NCI-H1105 (cell line): ENCODE measurements at places on chromosomes 6 and 20.

- no peak for DNase-seq
Measured at GRCh38 chr20:58991715-58992114, 10.7 kb downstream of the NELFCD start.

- no peak for DNase-seq
Measured at GRCh38 chr20:7302250-7302649, 534.8 kb downstream of the BMP2 start.

DNA sequence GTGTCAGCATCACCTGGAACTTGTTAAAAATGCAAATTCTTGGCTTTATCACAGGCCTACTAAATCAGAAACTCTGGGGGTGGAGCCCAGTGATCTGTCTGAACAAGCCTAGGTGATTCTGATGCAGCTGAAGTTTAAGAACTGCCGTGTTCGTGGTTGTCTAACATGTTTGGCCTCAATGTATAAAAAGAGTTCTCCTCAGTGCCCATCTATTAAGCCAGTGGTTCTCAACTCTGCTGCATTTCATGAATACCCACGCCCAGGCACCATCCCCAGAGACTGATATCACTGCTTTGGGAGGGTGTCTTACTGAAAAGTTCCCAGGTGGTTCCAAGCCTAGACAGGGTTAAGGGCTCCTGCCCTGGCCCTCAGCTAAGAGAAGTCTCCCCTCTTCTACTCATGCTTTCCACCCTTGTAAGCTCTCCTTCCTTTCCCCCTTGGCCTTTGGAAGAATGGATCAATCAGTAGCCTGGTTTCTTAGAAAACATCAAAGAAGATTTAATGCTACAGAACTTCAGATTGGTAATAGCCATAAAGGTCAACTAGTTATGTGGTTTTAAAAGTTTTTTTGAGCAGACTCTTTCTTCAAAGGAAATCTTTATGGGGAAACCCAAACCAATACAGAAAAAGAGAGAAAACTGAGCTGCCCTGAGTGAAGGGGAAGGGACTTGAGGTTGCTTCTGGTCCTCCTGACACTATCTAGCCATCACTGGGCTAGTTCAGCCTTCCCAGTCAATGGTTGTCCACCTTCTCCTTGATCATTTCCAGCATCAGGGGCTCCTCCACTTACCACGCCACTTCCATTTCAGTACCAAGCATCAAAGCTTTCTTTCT, 38.9 kb upstream of the TNFAIP3 start:
- DNase-seq = no peak

- no peak for DNase-seq
Measured at GRCh38 chr6:145875496-145876211, 61.1 kb upstream of the FBXO30 start.

DNA sequence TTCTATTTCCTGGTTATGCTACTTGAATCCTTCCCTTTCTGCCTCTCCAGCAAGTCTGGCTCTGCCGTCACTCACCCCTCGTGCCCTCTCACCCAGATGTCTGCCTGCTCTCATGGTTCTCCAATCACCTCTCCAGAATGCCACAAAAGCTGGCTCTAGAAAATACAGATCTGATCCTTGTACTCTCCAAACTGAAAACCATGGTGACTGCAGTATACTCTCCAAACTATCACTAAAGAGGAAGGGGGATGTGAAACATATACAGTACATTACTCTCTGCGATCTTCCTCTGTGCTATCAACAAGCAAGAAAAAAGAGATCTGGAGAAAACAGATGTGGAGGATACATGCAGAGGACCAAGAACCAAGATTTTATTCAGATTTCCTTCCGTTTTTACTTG, 91.1 kb downstream of the ATXN1 start:
- DNase-seq = no peak

GRCh38 chr20:4165984-4166725, 150.8 kb upstream of the RNF24 start:
- DNase-seq = no peak

GRCh38 chr20:58228103-58228483, 360 bp downstream of the ANKRD60 start:
- DNase-seq = no peak

DNA sequence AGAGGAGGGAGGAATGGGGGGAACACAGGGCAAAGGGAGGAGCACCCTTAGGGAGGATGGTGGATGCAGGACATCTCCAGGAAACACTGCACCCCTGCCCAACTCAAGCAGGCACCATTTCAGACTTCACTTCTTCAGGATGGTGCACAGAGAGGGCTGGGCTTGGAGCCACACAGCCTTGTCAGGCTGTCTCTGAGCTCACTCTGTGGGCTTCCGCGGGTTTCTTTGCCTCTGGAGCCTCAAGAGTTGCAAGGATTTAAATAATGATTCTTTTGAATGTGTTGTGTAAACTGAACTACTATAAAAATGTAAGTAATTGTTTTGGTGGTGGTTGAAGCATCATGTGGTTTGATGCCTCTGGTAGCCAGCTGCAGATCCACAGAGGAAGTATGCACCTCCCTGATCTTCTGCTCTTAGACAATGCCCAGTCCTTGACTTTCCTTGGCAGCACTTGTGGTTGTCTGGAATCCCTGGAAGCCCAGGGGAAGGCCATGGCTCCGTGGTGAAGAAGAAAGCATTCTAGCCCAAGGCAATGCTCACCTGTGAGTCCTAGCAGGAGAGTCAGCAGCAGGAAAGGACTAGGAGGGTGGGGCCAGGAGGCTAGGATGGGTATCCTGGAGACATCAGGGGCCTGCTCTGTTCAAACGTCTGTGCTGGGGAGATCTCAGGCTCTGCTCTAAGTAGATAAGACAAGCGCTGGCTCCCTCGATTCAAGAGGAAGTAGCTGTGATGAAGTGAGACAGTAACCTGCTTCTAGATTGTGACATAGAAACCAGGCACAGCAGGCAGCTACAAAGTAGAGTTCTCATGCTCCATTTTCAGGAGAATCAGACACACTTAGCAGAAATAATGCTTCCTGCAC, 50.2 kb upstream of the SIRPG start:
- DNase-seq = no peak

DNA sequence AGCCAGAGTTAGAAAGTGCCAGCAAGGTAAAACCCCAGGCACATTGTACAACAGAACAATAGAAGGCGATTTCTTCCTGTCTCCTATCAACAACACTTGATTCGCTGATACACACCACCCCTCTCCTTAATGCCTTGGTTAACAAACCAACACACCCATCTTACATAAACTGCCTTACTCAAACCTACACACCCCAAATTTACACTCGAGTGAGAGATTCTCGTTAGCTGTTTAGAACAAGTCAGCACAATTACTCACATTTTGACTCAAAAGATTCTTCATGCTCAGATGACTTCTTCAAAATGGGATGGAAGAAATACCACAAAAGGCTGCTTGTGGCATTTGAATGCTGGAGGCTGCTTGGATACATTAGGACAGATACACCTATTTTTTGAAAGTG, 80.0 kb upstream of the FOXQ1 start:
- no peak for DNase-seq

DNA sequence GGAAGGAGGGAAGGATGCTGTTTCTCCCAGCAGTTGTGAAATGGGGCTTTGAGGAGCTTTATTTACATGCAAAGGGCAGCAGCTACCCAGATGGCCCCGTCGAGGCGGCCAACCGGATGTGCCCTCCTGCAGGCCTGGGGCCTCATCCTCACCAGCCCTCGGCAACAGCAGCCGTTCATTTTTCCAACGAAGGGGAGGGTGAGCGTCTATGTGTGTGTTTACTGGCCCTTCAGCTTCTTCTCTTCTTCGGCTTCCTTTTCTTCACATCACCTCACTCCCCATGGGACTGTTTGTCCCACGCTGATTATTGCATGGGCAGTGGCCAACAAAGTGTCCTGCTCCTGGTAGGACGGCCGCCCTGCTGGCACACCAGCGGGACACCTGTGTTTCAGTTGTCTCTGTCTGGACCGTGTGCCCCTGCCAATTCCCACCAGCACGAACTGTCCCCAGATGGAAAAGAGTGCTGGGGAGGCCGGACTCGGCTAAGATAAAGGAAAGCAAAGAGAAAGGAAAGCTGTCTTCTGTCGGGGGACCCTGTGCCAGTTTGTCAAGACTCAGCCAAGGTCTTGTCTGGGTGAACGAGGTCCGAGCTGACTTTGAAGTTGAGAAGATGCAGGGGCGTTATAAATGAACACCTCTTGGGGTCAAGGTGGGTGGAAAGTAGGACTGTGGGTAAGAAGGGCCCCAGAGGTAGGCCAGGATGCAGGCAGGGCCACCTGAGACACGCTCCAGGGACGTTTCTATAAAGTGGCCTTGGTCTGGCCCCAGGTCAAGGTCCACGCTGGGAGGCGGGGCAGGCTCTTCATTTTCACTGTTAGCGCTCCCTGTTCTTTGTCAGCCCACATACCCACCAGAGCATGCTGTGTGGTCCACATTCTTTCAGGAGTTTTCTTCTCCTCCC, 57.0 kb downstream of the FAM50B start:
- no peak for DNase-seq

GRCh38 chr6:836276-836853, 143.4 kb upstream of the EXOC2 start:
- no peak for DNase-seq

DNA sequence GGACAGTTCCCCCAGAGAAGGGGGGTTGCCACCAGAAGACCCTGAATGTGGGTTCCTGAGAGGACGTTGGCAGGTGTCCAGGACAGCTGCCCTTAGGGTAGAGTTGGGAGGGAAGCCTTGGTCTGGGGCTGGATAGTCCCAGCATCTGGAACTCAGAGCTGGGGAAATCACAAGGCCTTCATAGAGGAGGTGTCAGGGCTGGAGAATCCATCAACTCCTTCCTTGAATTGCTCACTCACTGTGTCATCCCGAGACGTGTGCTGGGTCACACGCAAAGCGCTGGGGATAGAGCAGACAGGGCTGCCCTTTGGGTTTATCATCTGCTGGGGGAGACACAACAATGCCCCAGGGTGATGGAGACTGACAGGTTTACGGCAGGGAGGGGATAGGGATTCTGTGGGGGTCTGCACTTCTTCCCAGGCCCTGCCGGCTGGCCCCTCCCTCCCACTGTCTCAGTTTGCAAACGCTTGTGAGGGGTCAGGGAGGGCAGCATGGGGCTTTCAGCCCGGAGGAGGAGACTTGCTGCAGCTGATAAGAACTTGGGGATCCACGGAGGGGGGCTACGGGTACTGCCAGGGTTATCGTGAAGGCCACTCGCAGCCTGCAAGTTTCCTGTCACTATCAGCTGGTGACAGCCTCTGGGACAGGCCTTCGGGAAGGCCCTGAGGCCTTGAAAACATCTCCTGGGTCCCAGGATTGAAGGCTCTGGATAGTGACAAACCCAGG, 18.6 kb downstream of the RBM38 start:
- no peak for DNase-seq

DNA sequence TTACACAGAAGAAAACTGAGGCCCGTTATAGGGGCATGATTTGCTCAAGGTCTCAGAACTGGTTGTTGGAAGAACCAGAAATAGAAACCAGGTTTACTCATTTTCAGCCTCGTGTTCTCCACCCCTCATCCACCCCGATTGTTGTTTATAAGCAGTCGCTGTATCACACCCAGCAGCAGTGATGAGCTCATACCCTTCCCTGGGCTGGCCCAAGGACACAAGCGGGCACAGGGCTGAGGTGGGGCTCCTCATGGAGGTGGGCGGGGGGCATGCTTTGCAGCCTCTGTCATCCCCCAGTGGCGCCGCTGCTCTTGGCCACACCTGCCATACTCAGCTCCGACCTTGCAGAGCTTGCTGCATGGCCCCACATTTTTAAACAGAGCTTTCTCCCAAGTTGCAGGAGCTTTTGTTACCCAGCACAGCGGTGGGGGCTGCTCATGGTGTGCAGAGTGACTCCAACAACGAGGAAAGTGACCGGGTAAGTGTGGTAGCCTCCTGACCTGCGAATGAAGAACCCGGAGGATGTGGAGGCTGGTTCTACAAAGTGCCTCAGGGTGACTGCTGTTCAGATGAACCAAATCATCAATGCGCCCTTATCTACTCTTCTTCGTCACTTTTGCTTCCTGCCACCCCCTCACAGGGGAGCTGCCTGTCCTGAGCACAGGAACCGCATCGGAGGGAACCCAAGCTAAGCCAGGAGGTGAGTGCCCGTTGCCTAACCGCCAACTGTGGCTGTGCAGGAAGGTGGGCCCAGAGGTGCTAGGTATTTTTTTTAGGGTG, 43.6 kb upstream of the NKX2-2 start:
- no peak for DNase-seq

DNA sequence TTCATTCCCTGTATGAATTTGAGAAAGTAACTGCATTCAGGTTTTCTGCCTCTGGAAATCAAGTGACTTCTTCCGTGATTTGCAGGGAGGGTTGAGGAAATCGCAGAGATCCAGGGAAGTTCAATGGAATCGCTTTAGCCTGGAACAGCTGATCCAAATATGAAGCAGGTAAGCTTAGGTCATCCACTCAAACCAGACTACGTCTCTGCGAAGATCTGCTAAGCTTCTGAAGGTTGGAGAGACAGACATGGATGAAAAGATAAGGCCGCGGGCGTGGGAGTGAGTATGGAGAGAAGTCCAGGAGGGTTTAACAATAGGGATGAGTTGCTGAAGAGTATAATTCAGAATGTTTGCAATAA, 34.2 kb upstream of the BTN3A2 start:
- no peak for DNase-seq
